Kidney (tissue), 22 donors: ENCODE measurements at places on chromosomes 7 and 10. TPM values are rescaled to one million over a fixed set of nuclear protein-coding genes. Genes with fewer than 3 reads are reported as not detected.

DNA sequence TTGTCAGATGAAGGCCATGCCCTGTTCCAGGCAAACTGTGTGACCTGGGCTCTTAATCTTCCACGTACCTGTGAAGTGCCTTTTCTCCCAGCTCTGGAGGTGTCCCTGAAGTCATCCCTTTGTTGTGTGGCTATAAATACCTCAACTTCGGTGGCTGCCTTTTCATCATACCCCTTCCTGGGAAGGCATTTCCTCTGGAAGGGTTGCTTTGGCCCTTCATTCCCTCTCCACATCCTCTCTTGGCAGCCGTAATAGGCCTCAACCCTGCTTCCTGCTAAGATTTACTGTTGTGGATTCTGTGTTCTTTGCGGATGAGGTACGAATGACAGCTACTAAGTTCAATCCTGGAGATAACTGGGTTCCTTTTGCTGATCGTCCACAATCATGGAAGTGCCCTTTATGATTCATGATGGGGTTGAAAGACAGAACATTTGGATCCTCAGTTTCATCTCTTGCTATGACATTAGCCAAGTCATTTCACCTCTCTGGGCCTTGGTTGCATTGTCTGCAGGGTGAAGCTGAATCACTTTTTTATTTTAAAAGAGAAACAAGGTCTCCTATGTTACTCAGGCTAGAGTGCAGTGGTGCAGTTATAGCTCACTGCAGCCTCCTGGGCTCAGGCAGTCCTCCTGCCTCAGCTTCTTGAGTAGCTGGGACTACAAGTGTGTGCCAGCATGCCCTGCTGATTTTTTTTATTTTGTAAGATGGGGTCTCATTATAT is 23.6 kb downstream of the FKBP6 start:
- H3K36me3 ChIP-seq, result no peaks in the 10 kb centered on the region
- H3K27me3 ChIP-seq, result no peaks in the 10 kb centered on the region
- no peak overlapping the region for H3K4me3 ChIP-seq
- H3K4me1 ChIP-seq, result no peaks in the 10 kb centered on the region
- no peak for DNase-seq
- no peak overlapping the region for H3K27ac ChIP-seq

The ACTL6B gene
- not detected for total RNA-seq

- H3K27ac ChIP-seq, result no peak overlapping the region
- H3K36me3 ChIP-seq, result no peaks in the 10 kb centered on the region
- no peak for DNase-seq
- no peak overlapping the region for H3K4me3 ChIP-seq
- H3K4me1 ChIP-seq, result no peaks in the 10 kb centered on the region
Observed at GRCh38 chr7:37672926-37673325, 10.6 kb upstream of the GPR141 start.

DNA sequence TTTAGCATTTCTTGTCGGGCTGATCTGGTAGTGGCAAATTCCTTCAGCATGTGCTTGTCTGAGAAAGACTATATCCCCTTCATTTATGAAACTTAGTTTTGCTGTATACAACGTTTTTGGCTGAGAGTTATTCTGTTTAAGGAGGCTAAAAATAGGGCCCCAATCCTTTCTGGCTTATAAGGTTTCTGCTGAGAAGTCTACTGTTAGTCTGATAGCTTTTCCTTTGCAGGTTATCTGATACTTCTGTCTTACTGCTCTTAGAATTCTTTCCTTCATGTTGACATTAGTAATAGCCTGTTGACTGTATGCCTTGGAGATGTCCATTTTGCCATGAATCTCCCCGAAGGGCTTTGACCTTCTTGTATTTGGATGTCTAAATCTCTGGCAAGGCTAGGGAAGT is 9.9 kb downstream of the CASP7 start:
- no peak for DNase-seq
- no peaks in the 10 kb centered on the region for H3K4me1 ChIP-seq
- no peak overlapping the region for H3K27ac ChIP-seq
- H3K36me3 ChIP-seq, result peaks cover 8% of the 10 kb centered on the region
- no peaks in the 10 kb centered on the region for H3K27me3 ChIP-seq

DNA sequence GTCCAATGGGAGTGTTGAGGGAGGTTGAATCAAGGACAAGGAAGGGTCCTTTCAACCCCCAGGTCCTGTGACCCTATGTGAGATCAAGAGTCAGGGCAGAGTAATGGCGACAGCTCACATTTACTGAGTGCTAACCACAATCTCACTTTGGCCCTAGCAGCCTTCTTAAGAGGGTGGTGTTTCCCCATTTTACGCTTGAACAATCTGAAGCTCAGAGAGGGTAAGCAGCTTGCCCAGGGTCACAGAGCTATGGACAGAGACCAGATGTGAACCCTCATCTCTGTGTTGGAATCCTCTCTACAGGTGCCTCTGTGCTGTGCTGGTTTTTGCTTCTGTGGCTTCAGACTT is 102.0 kb downstream of the GRK5 start:
- no peaks in the 10 kb centered on the region for H3K27me3 ChIP-seq
- H3K36me3 ChIP-seq, result no peaks in the 10 kb centered on the region
- H3K4me1 ChIP-seq, result no peaks in the 10 kb centered on the region
- no peak overlapping the region for H3K27ac ChIP-seq
- DNase-seq, result peak; percentile 8
- no peak overlapping the region for H3K4me3 ChIP-seq

GRCh38 chr7:71770269-71770907 is 638.4 kb downstream of the GALNT17 start:
- H3K4me3 ChIP-seq, result no peak overlapping the region
- no peak overlapping the region for H3K27ac ChIP-seq
- H3K4me1 ChIP-seq, result no peaks in the 10 kb centered on the region
- DNase-seq, result no peak
- H3K36me3 ChIP-seq, result no peaks in the 10 kb centered on the region
- no peaks in the 10 kb centered on the region for H3K27me3 ChIP-seq

GRCh38 chr7:26390016-26390415 is 98.4 kb downstream of the SNX10 start:
- no peak for DNase-seq
- H3K36me3 ChIP-seq, result no peaks in the 10 kb centered on the region
- no peaks in the 10 kb centered on the region for H3K4me1 ChIP-seq
- H3K27ac ChIP-seq, result no peak overlapping the region
- no peaks in the 10 kb centered on the region for H3K27me3 ChIP-seq

The PTN gene
- total RNA-seq, result 12.0 TPM

DNA sequence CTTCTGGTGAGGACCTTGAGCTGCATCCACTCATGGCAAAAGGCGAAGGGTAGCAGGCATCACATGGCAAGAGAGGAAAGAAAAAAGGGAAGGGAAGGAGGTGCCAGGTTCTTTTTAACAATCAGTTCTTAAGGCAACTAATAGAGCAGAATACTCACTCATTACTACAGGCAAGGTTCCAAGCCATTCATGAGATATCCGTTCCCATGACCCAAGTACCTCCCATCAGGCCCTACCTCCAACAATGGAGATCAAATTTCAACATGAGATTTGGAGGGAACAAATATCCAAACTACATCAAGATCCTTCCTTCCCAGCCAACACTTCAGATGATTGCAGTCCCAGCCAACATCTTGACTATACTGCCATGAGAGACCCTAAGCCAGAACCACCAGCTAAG is 38.9 kb upstream of the YAE1 start:
- no peaks in the 10 kb centered on the region for H3K4me1 ChIP-seq
- H3K36me3 ChIP-seq, result no peaks in the 10 kb centered on the region
- H3K27ac ChIP-seq, result no peak overlapping the region

GRCh38 chr10:124273141-124273540 is 145.6 kb downstream of the OAT start:
- no peak for DNase-seq
- H3K4me3 ChIP-seq, result no peak overlapping the region
- no peaks in the 10 kb centered on the region for H3K4me1 ChIP-seq
- no peaks in the 10 kb centered on the region for H3K27me3 ChIP-seq

GRCh38 chr10:78292982-78293865 is 259.6 kb downstream of the RPS24 start:
- H3K27ac ChIP-seq, result no peak overlapping the region
- H3K27me3 ChIP-seq, result no peaks in the 10 kb centered on the region
- DNase-seq, result peak; percentile 92
- H3K36me3 ChIP-seq, result no peaks in the 10 kb centered on the region
- no peaks in the 10 kb centered on the region for H3K4me1 ChIP-seq

- H3K27me3 ChIP-seq, result no peaks in the 10 kb centered on the region
- no peak overlapping the region for H3K27ac ChIP-seq
- no peak overlapping the region for H3K4me3 ChIP-seq
- no peak for DNase-seq
- no peaks in the 10 kb centered on the region for H3K4me1 ChIP-seq
Observed at GRCh38 chr10:110817614-110818013, 54.1 kb upstream of the PDCD4 start.

- no peaks in the 10 kb centered on the region for H3K36me3 ChIP-seq
- no peak overlapping the region for H3K27ac ChIP-seq
- no peak for DNase-seq
- no peaks in the 10 kb centered on the region for H3K27me3 ChIP-seq
- H3K4me3 ChIP-seq, result no peak overlapping the region
Observed at GRCh38 chr7:71718563-71718962, 586.6 kb downstream of the GALNT17 start.

The TRPV5 gene
- 1.4 TPM for total RNA-seq

DNA sequence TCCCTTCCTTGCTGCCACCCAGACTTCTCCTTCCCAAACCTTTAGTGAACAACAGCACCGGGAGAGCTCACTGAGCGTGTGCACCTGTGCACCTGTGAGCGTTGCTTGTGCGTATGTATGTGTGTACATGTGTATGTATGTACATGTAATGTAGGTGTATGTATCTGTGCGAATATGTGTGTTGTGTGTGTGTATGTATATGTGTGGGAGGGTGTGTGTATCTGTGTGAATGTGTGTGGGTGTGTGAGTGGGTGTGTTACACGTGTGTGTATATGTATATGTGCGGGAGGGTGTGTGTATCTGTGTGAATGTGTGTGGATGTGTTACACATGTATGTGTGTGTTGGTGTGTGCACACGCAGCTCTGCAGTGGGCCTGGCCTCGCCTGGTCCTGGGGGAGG is 44.5 kb upstream of the DNAJB6 start:
- no peaks in the 10 kb centered on the region for H3K36me3 ChIP-seq
- no peaks in the 10 kb centered on the region for H3K4me1 ChIP-seq
- H3K4me3 ChIP-seq, result no peak overlapping the region
- no peak for DNase-seq
- H3K27ac ChIP-seq, result no peak overlapping the region

DNA sequence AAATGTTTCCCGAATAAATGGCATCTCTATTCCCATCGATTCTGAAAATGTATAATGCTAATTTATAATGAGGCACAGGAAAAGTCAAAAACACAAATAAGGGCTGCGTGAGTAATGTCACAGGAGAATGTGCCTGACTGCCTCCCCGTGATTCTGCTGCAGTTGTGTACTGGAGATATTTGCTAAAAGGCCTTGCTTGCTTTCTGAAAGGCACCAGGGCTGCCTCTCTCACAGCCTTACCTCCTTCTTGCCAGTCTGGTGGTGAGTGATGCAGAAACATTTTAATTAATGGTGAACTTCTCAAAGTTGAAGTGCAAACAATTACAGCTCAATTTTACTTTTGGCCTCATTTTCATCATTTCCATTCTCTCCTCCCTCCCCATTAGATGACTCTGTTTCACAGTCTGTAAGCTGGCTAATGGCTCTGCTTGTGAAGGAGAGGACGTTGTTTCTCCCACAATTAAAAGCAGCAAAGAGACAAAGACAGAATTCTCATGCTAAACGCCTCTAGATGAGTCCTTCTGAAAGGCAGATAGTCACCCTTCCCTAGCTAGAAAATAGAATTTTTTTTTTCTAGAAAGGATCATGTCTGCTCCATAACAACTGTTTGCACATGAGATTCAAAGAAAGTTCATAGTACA is 377.6 kb downstream of the MDFIC start:
- H3K27ac ChIP-seq, result no peak overlapping the region
- DNase-seq, result peak; percentile 9
- no peaks in the 10 kb centered on the region for H3K4me1 ChIP-seq
- H3K27me3 ChIP-seq, result no peaks in the 10 kb centered on the region
- H3K36me3 ChIP-seq, result no peaks in the 10 kb centered on the region
- H3K4me3 ChIP-seq, result no peak overlapping the region

The OPN4 gene
- total RNA-seq, result not detected

- DNase-seq, result no peak
- no peaks in the 10 kb centered on the region for H3K27me3 ChIP-seq
- no peaks in the 10 kb centered on the region for H3K36me3 ChIP-seq
Observed at GRCh38 chr7:140156460-140157080, 20.2 kb downstream of the KDM7A start.

The ARF5 gene
- 132 TPM for total RNA-seq

- H3K4me3 ChIP-seq, result no peak overlapping the region
- no peaks in the 10 kb centered on the region for H3K36me3 ChIP-seq
- H3K27ac ChIP-seq, result no peak overlapping the region
- H3K27me3 ChIP-seq, result no peaks in the 10 kb centered on the region
Observed at GRCh38 chr10:70593513-70593890, 9.0 kb downstream of the PRF1 start.

The HDAC9 gene
- 22.1 TPM for total RNA-seq

DNA sequence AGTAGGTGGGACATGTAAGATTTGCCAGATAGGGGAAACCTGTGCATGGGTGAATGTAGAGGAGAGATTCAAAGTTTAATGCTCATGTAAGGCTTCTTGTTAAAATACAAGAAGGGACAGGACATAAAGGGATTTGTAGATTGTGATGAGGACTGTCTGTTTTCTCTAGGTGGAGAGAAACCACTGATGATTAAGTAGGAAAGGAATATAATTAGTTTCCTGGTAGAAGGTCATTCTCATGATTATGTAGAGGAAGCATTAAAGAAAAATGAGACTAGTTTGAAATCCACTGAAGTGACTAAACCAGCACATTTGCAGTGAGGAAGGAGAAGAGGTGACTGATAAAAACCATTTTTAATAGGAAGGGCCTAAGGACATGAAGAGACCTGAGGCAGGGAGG is 19.6 kb upstream of the MACC1 start:
- H3K27ac ChIP-seq, result no peak overlapping the region
- DNase-seq, result no peak
- H3K36me3 ChIP-seq, result no peaks in the 10 kb centered on the region
- H3K4me1 ChIP-seq, result no peaks in the 10 kb centered on the region
- H3K27me3 ChIP-seq, result no peaks in the 10 kb centered on the region

DNA sequence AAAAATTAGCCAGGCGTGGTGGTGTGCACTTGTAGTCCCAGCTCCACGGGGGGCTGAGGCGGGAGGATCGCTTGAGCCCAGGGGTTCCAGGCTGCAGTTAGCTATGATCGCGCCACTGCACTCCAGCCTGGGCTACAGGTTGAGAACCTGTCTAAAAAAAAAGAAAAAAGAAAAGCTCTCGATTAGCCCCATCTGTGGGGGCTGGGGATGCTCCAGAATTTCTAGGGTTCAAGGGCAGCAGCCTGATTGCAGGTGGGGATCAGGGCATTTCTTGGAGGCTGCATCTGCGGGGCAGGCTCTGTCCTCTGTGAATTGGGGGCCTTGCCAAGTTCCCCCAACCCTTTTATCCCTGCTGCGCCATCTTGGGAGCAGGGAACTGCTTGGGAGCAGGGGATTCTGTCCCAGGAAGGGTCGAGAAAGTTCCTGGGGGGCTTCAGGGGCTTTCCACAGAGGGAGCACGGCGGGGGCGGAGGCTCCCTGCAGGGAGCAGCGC is 651 bp upstream of the ARPC1A start:
- DNase-seq, result no peak
- H3K4me1 ChIP-seq, result peaks cover 13% of the 10 kb centered on the region
- peak overlapping the region; percentile 87 for H3K4me3 ChIP-seq
- H3K27me3 ChIP-seq, result no peaks in the 10 kb centered on the region
- H3K36me3 ChIP-seq, result no peaks in the 10 kb centered on the region
